A549 treated with GW870086 at 1 μM for 4 hours (cell line): ENCODE measurements at places on chromosomes 1 and 21. TPM values are rescaled to one million over a fixed set of nuclear protein-coding genes. Genes with fewer than 3 reads are reported as not detected.

C1orf94 gene
- 0.07 TPM in 1 of 5 replicates, not detected in the others for total RNA-seq

PRAMEF18 gene
- total RNA-seq: not detected in 5 replicates

NLRP3 gene
- total RNA-seq: not detected in 5 replicates

FOXD2 gene
- total RNA-seq: 0.42 to 0.57 TPM (median 0.48 TPM) in 5 replicates

OR10Z1 gene
- total RNA-seq: not detected in 5 replicates

ADORA1 gene
- 0.58 to 1.2 TPM (median 0.80 TPM) in 5 replicates for total RNA-seq

IGSF9 gene
- 0.17 to 0.27 TPM (median 0.21 TPM) in 5 replicates for total RNA-seq

DRAXIN gene
- total RNA-seq: 0.03 to 0.14 TPM (median 0.07 TPM) in 5 replicates

DDR2 gene
- total RNA-seq: 0.38 to 0.59 TPM (median 0.46 TPM) in 5 replicates

C1orf87 gene
- not detected in 5 replicates for total RNA-seq

G0S2 gene
- 3.0 to 4.7 TPM (median 3.4 TPM) in 5 replicates for total RNA-seq

CELA3A gene
- total RNA-seq: not detected in 5 replicates
